ENCODE measurements at places on chromosomes 4 and X.

GRCh38 chr4:3107271-3107670 is 32.8 kb downstream of the HTT start:
- no peak for DNase-seq

DNA sequence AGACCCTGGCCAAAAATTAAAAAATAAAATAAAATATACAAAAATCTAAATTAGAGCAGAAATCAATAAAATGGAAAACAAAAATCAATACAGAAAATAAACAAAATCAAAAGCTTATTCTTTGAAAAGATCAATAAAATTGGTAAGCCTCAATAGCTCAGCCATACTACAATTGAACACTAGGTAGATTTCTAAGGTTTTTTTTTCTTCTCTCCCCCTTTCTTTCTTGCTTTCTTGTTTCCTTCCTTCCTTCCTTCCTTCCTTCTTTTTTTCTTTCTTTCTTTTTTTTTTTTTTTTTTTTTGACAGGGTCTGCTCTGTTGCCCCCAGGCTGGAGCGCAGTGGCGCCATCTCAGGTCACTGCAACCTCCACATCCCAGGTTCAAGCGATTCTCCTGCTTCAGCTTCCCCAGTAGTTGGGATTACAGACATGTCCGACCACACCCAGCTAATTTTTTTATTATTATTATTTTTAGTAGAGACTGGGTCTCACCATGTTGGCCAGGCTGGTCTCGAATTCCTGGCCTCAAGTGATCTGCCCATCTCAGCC is 23.4 kb upstream of the PPP3CA start:
- no peak for DNase-seq

DNA sequence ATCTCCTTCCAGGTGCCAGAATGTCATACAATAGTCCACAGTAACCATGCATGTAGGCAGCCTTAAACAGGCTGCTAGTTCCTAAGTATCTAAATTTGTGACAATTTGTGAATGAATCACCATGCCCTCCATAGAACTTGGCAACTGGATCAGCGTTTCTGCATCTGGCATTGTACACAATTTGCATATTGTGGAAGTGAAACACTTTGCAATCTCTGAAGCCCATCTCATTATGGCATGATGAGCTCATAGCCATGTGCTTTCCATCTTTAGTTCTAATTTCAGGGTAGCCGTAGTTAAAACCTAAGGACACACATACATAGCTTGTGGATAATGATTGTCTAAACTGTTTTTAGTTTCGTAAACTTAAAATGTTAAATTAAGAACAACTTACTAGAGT is 573.6 kb downstream of the PPP4R3C start:
- no peak for DNase-seq

GRCh38 chrX:100939333-100939732 is 10.6 kb upstream of the XKRX start:
- no peak for DNase-seq

DNA sequence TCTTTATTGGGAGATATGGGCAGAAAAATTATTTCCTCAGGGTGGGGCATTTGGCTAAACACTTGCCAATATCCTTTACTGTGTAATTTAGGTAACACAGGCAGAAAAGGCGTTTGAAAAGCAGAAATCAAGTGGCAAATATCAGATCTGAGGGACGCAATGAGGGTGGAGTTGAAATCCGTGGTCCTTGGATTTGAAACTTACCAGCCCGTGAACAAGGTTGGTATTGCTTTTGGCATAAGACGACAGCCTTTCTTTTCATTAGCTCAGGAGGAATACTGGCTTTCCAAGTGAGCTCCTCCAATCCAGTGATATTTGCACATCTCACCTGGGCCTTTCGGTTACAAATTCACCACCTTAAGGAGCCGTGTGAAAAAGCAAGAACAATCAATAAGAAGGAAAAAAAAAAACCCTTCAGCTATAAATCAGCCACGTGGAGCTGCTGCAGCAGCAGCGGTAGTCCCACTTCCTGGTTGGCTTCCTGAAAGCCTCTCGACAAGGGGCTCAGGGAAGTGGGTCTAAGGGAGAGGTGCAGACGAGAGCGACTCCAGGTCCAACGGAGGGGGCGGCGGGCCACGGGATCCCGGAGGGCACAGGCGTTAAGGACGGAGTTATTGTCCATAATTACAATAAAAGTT is 734 bp upstream of the GALNT7 start:
- DNase-seq, result no peak

DNA sequence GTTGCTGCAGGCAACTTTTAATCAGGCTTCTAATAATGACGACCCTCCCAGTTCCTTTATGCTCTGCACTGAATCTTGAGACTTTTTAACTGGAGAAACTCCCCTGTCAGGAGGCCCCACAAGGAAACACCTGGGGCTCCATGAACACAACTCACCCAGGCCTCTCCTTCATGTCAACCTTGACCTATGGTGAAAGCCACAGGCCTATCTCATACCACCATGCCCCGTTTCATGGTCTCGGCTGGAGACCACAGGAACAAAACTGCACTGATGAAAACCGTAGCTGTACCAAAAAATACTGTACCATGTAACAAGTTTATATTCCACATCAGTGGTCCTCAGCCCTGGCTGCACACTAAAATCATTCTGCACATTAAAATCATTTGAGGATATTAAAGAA is 57.0 kb downstream of the ZNF827 start:
- DNase-seq, result no peak

GRCh38 chrX:34560180-34560579 is 96.9 kb downstream of the TMEM47 start:
- DNase-seq, result no peak

GRCh38 chrX:72050011-72050410 is 81.7 kb downstream of the RTL5 start:
- no peak for DNase-seq

- DNase-seq, result no peak
Observed at GRCh38 chr4:86358257-86358656, 1.6 kb downstream of the MAPK10 start.

DNA sequence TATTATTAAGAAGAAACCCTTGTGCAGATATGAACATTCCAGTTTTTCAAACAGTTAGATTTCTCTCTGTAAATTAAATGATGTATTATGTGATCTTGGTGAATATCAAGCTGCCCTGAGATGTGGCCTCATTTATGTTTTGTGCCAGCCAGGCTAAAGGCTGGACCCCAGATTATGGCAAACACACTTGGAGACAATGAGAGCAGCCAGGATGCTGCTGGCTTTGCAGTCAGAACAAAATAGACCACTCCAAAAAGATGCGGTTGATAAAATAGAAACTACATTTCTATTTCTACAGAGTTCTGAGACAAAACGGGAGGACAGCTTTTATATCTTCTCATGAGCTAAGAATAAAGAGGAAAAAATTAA is 296.5 kb downstream of the PPP3CA start:
- no peak for DNase-seq

- no peak for DNase-seq
Observed at GRCh38 chr4:95124906-95125504, 367.2 kb downstream of the BMPR1B start.

DNA sequence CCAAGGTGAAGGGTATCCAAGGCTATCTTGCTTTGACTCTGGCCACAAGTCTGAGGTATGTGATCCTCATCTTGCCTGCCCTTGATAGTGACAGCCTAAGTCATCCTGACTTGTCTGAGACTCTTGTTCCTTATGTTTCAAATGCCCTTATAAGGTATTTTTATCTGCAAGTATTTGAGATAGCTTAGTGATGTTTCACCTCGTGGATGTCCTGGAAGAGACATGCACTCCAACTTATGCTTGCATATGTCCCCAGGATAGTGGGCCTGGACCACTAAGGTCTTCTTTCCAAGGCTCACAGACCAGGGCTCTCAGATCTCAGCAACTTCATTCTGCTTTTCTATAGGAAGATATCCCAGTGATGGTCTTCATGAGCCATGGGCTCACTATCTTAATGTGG is 120.5 kb upstream of the WDR1 start:
- DNase-seq, result no peak

- no peak for DNase-seq
Observed at GRCh38 chr4:159173886-159174285, 71.0 kb downstream of the RAPGEF2 start.

GRCh38 chrX:68703369-68703768 is 55.9 kb downstream of the STARD8 start:
- no peak for DNase-seq

DNA sequence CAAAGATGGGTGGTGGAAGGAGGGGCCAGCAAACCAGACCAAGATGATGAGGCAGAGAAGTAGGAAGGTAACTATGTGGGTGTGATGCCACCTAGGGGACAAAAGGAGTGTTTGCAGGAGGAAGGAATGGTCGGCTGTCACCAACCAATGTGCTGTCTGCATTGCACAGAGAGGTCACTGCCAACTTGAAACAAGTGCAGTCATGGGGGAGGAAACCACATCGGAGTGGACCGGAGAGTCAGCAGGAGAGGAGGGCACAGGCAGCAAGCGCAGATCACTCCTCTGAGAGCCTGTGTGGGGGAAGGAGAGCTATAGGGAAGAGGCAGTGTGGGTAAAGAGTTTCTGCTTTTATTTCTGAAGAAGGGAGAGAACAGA is 38.5 kb upstream of the FGFBP2 start:
- peak; percentile 3 for DNase-seq

GRCh38 chrX:112803060-112803459 is 37.6 kb downstream of the AMOT start:
- no peak for DNase-seq

DNA sequence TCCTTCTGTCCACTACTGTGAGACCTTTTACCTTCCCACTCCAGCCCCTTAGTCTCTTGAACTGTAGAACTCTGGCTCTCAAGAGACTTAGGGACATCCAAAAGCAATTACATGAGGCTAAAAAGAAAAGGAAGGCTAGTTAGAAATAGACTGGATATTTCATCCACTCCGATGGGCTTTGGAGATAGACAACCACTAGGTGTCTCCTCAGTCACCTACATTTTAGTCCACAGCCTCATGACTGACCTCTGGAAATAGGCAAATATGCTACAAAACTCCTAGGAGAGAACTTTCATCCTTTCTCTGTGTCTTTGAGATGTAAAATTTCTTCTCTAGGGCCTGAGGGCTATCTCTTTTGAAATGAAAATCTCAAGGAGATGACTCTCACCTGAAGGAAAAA is 45.1 kb upstream of the LAMP2 start:
- no peak for DNase-seq

GRCh38 chrX:52577464-52578173 is 60.8 kb upstream of the XAGE1B start:
- no peak for DNase-seq

- DNase-seq, result no peak
Observed at GRCh38 chr4:172892300-172892699, 276.3 kb upstream of the GALNT7 start.
